ENCODE measurements at places on chromosomes 5 and 9.
A peak's percentile ranks its signal among the peaks of the same experiment; 100 is the strongest.

DNA sequence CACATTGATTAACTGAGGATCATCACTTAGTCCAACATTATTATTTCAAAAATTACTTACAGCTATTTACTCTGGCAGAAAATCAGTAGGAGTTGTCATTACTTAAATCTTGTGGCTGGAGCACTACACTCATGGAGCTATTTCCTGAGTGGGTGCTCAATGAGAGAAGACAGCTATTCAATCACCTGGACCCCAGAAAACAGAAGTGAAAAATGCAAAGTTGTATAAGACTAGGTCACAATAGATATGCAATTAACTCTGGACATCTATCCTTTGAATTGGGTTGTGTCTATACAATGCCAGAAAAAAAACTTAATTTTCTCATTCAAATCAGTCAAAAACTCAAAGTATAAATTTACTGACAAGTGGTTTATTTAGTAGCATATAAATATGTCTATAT is 340.9 kb downstream of the EFNA5 start:
- DNase-seq = no peak

- DNase-seq = no peak
These were observed 24.2 kb downstream of the RXRA start for GRCh38 chr9:134350416-134350994.

GRCh38 chr5:144467792-144468191 is 297.1 kb downstream of the KCTD16 start:
- no peak for DNase-seq

DNA sequence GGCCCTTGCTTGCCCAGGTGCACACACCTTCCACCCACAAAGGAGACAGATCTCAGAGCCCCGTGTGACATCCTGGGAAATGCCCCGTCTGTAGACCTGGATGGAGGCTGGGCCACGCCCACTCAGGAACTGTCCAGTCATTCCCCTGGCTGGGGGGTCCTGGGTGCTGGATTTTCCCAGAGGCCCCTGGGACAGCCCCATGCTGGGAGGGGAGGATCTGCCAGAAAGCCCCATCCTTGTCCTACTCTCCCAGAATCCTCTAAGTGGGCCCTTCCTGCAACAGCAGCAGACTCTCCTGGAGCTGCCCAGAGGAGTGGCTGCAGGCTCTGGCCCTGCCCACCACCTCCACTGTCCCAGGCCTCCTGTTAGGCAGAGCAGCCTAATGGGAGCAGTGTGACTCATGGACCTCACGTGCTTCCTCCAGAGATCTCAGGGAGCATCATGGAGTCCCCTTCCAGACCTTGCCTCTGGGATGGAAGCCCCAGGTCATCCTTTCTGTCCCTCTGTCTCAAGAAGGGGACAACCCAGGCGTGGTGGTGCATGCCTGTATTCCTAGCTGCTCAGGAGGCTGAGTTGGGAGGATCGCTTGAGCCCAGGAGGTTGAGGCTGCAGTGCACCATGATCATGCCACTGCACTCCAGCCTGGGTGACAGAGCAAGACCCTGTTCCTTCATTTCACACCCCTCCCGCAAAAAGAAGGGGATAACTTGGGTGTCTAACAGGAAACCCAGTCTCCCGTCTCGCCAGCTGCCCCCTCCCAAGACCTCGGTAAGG is 51.7 kb downstream of the JADE2 start:
- no peak for DNase-seq

DNA sequence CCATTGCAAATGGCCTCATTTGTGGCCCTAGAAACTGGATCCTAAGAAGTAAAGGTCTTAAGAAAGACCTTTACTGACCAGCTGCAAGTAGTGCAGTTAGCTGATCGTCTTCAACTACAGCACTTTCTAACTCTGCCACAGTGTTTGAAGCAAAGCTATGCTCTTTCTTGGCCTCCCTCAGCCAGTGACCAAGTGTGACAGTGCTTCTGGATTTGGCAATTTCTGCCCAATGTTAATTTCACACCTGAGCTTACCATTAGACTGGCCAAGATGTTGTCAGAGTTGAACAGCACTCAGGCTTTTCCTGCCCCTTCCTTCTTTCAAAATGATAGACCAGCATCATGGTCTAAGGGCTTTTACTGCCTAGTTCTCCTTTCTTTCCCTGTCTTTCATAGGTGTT is 36.1 kb downstream of the UHRF2 start:
- DNase-seq = no peak

DNA sequence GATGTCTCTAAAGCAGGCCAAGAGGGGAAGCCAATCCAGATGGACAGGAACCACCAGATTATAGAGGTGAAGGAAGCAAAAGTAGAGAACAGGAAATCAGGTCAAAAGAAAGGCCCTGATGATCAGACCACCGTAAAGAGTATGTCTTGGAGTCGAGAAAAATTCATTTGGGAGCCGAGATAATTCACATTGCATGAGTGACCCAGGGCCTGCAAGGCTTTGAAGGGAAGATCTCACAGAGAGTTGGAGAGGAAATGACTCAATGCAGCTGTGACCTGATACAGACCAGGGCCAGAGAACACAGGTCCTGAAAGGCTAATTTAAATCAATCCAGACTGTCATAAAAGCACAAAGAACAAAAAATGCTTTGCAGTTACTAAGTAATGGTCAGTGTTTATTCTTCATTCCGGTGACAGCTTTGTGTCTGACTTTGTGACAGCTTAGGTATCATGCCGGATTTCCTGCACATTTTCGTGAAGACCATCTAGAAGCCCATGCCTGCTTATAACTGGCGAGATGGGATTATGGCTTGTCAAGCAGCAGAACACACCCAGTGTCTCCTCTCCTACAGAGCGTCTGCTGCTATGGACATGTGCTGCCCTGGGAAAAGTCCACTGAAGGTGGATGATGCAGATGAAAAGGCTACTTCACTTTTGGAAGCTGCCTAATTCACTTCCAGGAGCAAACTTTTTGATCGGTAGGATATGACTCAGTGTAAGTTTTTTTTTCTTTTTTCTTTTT is 5.8 kb upstream of the ACTBL2 start:
- no peak for DNase-seq

DNA sequence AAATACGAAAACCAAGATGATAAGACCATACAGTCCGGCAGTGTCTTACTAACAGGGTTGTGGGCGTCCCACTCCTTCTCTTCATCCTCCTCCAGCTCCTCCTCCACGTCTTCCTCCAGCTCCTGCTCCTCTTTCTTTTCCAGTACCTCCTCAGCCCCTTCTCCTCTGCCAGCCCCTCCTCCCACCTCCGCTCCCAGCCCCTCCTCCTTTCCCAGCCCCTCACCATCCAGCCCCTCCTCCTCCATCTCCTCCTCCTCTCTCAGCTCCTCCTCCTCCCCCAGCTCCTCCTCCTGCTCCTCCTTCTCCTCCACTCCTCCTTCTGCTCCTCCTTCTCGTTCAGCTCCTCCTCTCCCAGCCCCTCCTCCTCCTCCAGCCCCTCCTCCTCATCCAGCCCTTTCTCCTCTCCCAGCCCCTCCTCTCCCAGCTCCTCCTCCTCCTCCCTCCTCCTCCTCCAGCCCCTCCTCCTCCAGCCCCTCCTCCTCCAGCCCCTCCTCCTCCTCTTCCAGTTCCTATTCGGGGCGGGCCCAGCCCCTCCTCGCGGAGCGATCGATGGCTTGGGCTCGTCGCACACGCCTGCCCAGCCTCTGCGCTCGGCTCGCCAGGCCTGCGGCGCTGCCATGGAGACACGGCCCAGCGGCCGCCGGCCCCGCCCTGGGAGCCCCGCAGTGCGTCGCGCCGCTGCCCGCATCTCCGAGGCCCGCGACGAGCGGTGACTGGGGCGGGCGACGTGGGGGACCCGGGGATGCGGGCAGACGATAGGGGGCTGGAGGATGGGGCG is at the start of gene BRD3OS:
TSS of gene BRD3OS (plus strand) at position 654 of the 778 bp plus-strand sequence. CDS start 1,267 bp downstream, outside the sequence.
- peak; percentile 88 for DNase-seq

DNA sequence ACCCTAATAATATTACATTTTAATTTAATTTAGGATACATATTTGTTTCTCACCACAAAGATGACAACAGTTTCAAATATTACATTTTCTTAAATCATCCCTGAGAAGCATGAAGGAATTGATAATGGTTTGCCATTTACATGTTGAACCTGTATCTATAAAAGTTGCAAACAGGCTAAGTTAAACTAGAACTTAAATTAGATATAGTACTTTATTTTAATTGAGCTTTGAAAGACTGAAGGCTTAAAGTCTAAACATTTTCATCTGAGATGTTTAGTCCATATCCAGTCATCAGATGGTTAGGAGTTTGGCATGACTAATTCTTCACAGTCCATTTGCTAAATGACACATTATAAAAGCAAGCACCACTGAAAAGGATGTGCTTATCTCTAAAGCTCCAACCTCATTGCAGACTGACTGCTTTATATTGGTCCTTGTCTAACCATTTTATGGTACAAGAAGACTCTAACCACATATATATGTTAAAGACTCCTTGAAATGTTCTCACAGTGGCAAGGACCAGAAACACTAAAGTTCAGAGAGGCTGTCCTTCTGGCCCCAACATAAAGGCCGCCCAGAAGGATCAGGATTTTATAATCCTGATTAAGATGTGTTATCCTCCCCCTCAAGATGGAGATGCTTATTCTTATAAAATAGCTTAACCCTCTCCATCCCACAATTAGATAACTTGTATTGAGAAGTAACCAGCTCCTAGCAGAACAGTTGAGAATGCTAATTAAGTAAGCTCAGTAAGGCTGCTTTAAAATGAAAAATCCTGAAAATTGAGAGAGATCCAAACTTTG is 25.8 kb downstream of the WNT8A start:
- no peak for DNase-seq

DNA sequence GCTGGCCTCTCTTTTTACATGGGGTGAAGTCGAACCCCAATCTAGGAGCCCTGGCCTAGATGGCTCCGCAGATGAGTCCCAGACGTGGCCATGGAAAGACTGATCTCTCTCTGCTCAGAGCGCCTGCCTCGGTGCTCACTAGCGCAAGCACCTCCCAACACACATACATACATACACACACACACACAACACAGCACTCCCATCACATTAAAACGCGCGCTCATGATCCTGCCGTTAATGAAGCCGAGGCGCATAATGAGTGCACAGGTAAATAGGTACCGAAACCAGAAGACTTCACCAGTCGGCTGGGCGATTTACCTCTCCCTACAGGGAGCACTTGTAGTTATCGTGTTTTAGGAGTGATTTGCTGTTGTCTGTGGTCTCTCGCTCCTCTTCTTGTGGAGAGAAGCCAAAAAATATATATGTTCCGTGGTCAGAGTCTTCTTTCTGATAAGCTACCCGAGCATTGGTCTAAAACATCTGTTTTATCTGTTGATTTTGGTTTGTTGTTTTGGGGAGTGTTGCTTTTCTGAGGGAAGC is 207.7 kb downstream of the MEF2C start:
- no peak for DNase-seq

GRCh38 chr9:79208791-79209396 is 362.9 kb upstream of the TLE4 start:
- no peak for DNase-seq

DNA sequence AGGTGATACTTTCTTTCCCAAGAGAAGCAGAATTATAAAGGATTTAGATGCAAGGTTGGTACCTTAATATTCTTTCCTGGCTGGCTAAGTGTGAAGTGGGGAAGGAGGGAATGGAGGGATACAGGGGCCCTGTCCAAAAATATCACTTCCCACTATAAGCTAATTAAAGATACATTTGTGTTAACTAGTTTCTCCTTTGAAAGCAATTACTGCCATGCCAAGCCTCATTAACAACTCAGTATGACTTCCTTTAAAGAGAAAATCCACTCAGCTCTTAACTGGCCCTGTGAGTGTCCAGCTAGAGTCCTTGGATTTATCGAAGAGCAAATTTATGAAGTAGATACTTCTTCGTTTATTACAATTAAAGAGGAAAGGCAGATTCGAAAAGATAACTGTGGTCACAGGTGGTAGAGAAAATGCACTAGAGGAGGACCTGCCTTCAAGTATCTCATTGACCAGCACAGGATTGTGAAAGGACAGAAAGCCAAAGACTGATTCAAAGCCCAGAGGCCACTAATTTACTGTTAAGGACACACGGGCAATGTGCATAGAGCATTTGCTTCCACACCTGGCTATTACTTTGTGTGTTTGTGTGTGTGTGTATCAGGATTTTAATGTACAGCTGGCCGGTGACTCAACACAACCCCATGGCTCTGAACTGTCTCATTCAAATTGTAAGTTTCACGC is 11.2 kb upstream of the GLDC start:
- DNase-seq = no peak

GRCh38 chr9:136177224-136177623 is 27.7 kb downstream of the LHX3 start:
- no peak for DNase-seq

DNA sequence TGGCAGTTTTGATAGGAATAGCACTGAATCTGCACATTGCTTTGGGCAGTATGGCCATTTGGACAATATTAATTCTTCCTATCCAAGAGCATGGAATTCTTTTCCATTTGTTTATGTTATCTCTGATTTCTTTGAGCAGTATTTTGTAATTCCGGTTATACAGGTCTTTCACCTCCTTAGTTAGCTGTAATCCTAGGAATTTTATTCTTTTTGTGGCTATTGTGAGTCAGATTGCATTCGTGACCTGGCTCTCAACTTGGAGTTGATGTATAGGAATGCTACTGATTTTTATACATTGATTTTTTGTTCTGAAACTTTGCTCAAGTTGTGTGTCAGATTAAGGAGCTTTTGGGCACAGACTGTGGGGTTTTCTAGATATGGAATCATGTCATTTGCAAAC is 24.0 kb downstream of the TMEM161B start:
- no peak for DNase-seq

- no peak for DNase-seq
These were observed 28.4 kb upstream of the FAM120A start for GRCh38 chr9:93422977-93423616.

DNA sequence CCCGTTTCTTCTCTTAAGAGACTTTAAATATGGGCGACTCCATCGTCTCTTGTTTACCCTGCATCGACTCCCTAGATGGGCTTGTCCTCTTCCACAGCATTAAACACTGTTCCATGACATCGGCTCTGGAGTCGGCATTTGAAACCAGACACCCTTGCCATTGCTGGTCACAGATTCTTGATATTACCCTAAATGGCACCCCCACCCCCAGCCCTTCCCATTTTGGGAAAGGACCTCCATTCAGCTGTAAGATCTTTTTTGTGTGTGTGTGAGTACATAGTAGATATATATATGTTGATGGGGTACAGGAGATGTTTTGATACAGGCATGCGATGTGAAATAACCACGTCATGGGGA is 51.1 kb upstream of the SH3PXD2B start:
- no peak for DNase-seq

DNA sequence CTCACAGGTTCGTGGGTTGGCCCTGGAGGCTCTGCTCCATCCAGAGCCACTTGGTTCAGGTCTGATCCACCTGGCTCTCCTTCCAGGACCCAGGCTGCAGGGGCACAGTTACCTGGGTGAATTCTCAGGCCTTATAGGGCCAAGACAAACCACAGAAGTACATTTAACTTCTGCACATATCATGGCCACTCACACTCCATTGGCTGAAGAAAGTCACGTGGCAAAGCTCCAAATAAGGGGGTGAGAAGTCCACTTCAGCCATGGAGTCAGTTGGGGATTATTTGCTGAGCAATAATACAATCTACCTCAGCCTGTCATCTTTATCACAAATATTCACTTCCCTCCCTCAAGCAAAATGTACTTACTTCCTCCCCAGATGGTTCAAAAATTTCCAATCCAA is 83.6 kb downstream of the MACROH2A1 start:
- no peak for DNase-seq

GRCh38 chr5:19200251-19200650 is 787.7 kb downstream of the CDH18 start:
- DNase-seq = no peak

GRCh38 chr5:111753884-111754589 is 3.0 kb downstream of the NREP start:
- DNase-seq = no peak

- no peak for DNase-seq
These were observed 334.7 kb downstream of the NR2F1-AS1 start for GRCh38 chr5:93246090-93246855.
